M059J (cell line): ENCODE measurements at places on chromosomes 11 and 22. TPM values are rescaled to one million over a fixed set of nuclear protein-coding genes. Genes with fewer than 3 reads are reported as not detected.

LGALS12 gene
- total RNA-seq = not detected in 2 replicates

PANX2 gene
- 0.54 and 3.3 TPM in 2 replicates for total RNA-seq

NRGN gene
- total RNA-seq = 12.1 and 21.2 TPM in 2 replicates

TSPAN18 gene
- 1.1 and 2.5 TPM in 2 replicates for total RNA-seq

PATE3 gene
- not detected in 2 replicates for total RNA-seq

OR2AT4 gene
- not detected in 2 replicates for total RNA-seq

GAL3ST3 gene
- not detected in 2 replicates for total RNA-seq

GPR83 gene
- 0.02 TPM in 1 of 2 replicates, not detected in the other for total RNA-seq

CNGA4 gene
- total RNA-seq = not detected in 2 replicates

PAMR1 gene
- total RNA-seq = not detected in 2 replicates

OR5T1 gene
- not detected in 2 replicates for total RNA-seq

INS gene
- not detected in 2 replicates for total RNA-seq

MADD gene
- total RNA-seq = 13.3 and 25.1 TPM in 2 replicates

CD3G gene
- not detected in 2 replicates for total RNA-seq

CLMP gene
- total RNA-seq = 27.6 and 31.8 TPM in 2 replicates

HMOX1 gene
- 9.4 and 14.9 TPM in 2 replicates for total RNA-seq

MARK2 gene
- 14.5 and 20.4 TPM in 2 replicates for total RNA-seq

MRPL17 gene
- 125 and 132 TPM in 2 replicates for total RNA-seq

OR51F2 gene
- total RNA-seq = not detected in 2 replicates

MRGPRX3 gene
- total RNA-seq = not detected in 2 replicates

OR52I1 gene
- total RNA-seq = not detected in 2 replicates

OR51G2 gene
- total RNA-seq = not detected in 2 replicates

WT1 gene
- 4.6 and 5.9 TPM in 2 replicates for total RNA-seq

SCGB1C1 gene
- not detected in 2 replicates for total RNA-seq

SYTL2 gene
- total RNA-seq = 46.8 and 80.3 TPM in 2 replicates

ANO9 gene
- 0.20 TPM in 1 of 2 replicates, not detected in the other for total RNA-seq

NAALAD2 gene
- total RNA-seq = 0.15 TPM in 1 of 2 replicates, not detected in the other

KDM4F gene
- not detected in 2 replicates for total RNA-seq

POU2AF1 gene
- not detected in 2 replicates for total RNA-seq

CRYBB2 gene
- 0.30 TPM in 1 of 2 replicates, not detected in the other for total RNA-seq

KCNJ1 gene
- not detected in 2 replicates for total RNA-seq

BUD13 gene
- total RNA-seq = 18.5 and 26.4 TPM in 2 replicates

RFPL1 gene
- not detected in 2 replicates for total RNA-seq

SAA2 gene
- total RNA-seq = 0.47 and 3.3 TPM in 2 replicates

ALDH3B1 gene
- 11.0 and 16.8 TPM in 2 replicates for total RNA-seq

EXPH5 gene
- total RNA-seq = 2.3 and 2.7 TPM in 2 replicates

HBG1 gene
- total RNA-seq = not detected in 2 replicates

C11orf86 gene
- total RNA-seq = not detected in 2 replicates

DDT gene
- 133 and 197 TPM in 2 replicates for total RNA-seq

APOBEC3F gene
- total RNA-seq = 4.8 and 6.1 TPM in 2 replicates

SLC5A1 gene
- total RNA-seq = not detected in 2 replicates

PRG3 gene
- total RNA-seq = not detected in 2 replicates

BTBD18 gene
- total RNA-seq = not detected in 2 replicates

BAIAP2L2 gene
- total RNA-seq = not detected in 2 replicates

C11orf21 gene
- not detected in 2 replicates for total RNA-seq

CRYBB3 gene
- total RNA-seq = not detected in 2 replicates
